Thymus (tissue), 14 donors: ENCODE measurements at places on chromosomes 7 and 10.

DNA sequence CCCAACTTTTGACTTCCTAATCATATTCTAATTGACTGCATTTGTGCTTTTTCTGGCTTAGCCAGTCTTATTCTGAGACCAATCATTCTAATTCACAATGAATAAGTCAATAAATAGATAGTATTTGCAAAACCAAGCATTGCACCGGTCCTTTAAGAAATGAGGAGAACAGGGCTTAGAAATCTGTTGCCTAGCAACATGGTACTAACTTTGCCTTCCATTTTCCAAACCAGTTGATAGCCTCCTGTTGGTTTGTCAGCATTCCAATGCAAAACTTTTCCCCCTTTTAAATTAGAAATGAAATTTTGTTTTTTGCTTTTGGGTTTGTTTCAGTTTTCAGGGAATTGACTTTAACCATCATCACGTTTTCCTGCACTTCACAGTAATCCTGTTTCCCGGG lies 603.5 kb upstream of the NRP1 start:
- H3K4me1 ChIP-seq: no peaks in the 10 kb centered on the region
- no peak for DNase-seq
- no peaks in the 10 kb centered on the region for H3K36me3 ChIP-seq
- no peak overlapping the region for H3K4me3 ChIP-seq

DNA sequence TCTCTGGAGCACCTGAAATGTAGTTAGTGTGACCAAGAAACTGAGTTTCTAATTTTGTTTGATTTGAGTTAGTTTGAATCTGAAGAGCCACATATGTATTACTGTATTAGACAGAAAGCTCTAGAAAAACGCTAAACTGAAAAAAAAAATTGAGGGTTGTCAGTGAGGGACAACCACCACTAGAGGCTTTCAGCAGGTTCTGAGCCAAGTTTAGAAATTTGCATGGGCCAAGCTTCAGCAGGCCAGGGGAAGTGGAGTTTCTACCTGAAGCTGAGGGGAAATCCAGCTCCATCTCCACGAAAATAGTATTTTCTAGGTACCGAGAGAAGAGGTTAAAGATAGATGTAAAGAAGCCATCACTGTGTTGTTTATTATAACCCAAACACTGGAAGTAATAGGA lies 77.9 kb upstream of the PLXNA4 start:
- H3K4me3 ChIP-seq: no peak overlapping the region
- H3K4me1 ChIP-seq: peaks cover 8% of the 10 kb centered on the region
- H3K36me3 ChIP-seq: no peaks in the 10 kb centered on the region
- peak; percentile 22 for DNase-seq
- H3K27me3 ChIP-seq: no peaks in the 10 kb centered on the region
- H3K27ac ChIP-seq: peak overlapping the region; percentile 27

DNA sequence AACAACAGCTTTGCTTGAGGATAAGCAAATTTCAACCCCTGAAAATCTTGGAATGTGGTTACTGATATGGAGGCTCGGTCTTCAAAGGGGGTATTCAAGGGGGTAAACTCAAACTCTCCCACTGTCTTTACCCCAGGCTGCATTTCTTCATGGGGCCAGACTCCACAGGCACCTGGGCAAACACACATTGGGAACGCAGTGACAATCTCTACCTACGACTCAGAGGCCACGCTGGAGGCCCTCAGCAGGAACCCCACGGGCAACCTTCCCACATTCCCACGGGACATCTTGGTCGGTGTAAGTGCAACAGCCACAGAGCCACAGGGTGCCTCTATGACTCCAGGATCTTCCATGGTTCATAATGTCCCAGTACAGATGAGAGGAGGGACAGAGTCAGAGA lies 2.2 kb upstream of the INSIG1 start:
- DNase-seq: no peak
- no peak overlapping the region for H3K27ac ChIP-seq
- H3K4me1 ChIP-seq: peaks cover 19% of the 10 kb centered on the region
- peaks cover 2% of the 10 kb centered on the region for H3K36me3 ChIP-seq

DNA sequence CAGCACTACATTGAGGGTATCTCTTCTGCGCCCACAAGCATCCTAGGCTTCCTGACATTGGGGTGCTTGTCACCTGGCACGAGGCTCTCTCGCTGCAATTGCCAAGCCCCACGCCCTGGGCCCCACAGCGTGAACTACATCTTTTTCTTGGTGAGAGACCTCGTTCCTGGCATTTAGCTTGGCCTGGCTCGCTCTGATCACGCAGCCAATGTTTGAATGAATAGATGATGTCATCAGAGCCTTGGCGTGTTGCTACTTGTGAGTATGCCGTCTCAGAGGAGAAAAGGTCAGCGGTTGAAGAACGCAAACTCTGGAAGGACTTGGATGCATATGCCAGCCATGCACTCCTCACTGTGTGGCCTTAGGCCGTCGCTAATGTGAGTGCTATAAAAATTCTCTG lies 150.2 kb upstream of the AUTS2 start:
- H3K27me3 ChIP-seq: no peaks in the 10 kb centered on the region
- H3K4me3 ChIP-seq: no peak overlapping the region

- no peaks in the 10 kb centered on the region for H3K4me1 ChIP-seq
- H3K4me3 ChIP-seq: no peak overlapping the region
- H3K27ac ChIP-seq: no peak overlapping the region
- DNase-seq: no peak
Measured at GRCh38 chr7:91710881-91711280, 169.6 kb downstream of the MTERF1 start.

DNA sequence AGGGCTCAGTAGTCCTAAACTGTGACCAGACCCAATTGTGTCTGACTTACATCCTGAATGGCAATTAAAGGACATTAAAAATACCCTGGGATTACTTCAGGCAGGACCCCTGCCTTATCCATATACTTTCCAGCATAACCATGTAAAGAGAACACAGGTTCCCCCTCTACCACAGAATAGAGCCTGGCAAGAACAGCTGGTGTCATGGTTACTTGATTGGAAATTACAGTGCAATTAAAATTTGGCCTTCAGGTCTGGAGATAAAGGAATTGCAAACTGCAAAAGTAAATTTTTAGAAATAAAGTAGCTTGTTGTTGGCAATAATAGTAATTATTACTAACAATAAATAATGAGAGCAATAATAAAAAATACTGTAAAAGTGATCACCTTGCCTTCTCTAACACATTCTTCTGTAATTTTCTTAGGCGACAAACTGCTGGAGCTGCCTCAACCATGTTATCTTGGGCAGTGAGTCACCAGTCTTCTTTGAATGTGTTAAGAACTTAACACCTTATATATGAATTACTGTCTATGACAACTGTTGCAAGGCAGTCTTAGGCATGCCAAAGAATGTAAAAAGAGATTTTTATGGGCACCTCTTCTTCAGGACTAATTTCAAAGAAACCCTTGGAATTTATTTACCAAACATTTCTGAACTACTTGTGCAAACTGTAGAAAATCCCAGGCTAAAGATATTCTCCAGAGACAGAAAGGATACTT lies 53.7 kb downstream of the HIBADH start:
- no peak for DNase-seq
- H3K36me3 ChIP-seq: no peaks in the 10 kb centered on the region
- H3K27me3 ChIP-seq: no peaks in the 10 kb centered on the region

- H3K36me3 ChIP-seq: no peaks in the 10 kb centered on the region
- no peak overlapping the region for H3K27ac ChIP-seq
- no peaks in the 10 kb centered on the region for H3K27me3 ChIP-seq
- no peak for DNase-seq
- no peaks in the 10 kb centered on the region for H3K4me1 ChIP-seq
- H3K4me3 ChIP-seq: no peak overlapping the region
Measured at GRCh38 chr10:5229019-5229418, 32.4 kb downstream of the AKR1C4 start.

GRCh38 chr10:4786043-4786839 lies 39.8 kb upstream of the AKR1E2 start:
- DNase-seq: no peak
- no peak overlapping the region for H3K4me3 ChIP-seq
- no peaks in the 10 kb centered on the region for H3K27me3 ChIP-seq
- H3K4me1 ChIP-seq: no peaks in the 10 kb centered on the region

DNA sequence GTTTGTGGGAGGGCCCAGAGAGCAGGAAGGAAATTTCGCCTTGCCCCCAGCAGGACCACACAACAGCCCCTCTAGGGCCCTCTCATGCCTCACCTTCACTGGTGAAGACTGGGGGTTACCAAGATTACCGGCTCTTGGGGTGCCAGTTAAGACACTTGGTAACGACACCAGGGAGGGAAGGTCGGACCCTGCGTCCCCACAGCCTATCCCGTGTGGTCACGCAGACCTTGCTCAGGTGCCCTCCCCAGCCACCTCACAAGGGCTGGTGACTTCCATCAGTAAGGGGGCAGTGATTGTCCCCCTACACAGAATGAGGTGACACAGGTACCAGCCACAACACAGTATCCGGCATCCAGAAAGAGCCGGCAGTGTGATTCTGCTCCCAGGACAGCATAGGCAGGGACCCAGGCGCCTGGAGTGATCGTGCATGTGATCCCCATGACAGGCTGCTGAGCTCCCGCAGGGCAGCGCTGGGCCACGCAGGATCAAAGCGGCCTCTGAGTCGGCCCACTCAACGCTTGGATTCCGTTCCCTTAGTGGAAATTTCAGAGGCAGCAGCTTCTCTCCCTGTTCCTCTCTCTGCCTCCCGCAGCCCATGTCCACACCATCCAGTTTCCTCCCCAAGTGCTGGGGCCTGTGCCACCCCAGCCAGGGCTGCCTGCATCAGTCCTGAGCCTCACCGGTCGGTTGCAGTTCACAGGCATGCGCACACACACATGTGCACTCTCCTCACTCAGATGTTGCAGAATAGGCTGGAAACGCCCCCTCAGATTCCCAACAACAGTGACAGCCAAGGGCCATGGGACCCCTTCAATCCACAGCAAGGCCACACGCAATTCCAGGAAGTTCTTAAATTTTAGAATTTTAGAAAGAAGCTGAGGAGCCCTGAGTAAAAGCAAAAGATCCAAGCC lies 35.8 kb downstream of the CAMK2B start:
- no peaks in the 10 kb centered on the region for H3K27me3 ChIP-seq
- H3K27ac ChIP-seq: no peak overlapping the region
- no peak overlapping the region for H3K4me3 ChIP-seq
- no peak for DNase-seq

GRCh38 chr7:108908456-108908855 lies 338.8 kb downstream of the DNAJB9 start:
- no peak overlapping the region for H3K27ac ChIP-seq
- DNase-seq: no peak
- no peaks in the 10 kb centered on the region for H3K36me3 ChIP-seq
- H3K4me3 ChIP-seq: no peak overlapping the region
- no peaks in the 10 kb centered on the region for H3K4me1 ChIP-seq

GRCh38 chr7:81562581-81562980 lies 207.3 kb downstream of the HGF start:
- no peak overlapping the region for H3K4me3 ChIP-seq
- no peak for DNase-seq
- no peaks in the 10 kb centered on the region for H3K27me3 ChIP-seq
- no peaks in the 10 kb centered on the region for H3K4me1 ChIP-seq

GRCh38 chr10:78627254-78627795 lies 441.4 kb upstream of the ZMIZ1 start:
- no peaks in the 10 kb centered on the region for H3K36me3 ChIP-seq
- H3K27ac ChIP-seq: no peak overlapping the region
- no peaks in the 10 kb centered on the region for H3K4me1 ChIP-seq
- H3K27me3 ChIP-seq: no peaks in the 10 kb centered on the region

DNA sequence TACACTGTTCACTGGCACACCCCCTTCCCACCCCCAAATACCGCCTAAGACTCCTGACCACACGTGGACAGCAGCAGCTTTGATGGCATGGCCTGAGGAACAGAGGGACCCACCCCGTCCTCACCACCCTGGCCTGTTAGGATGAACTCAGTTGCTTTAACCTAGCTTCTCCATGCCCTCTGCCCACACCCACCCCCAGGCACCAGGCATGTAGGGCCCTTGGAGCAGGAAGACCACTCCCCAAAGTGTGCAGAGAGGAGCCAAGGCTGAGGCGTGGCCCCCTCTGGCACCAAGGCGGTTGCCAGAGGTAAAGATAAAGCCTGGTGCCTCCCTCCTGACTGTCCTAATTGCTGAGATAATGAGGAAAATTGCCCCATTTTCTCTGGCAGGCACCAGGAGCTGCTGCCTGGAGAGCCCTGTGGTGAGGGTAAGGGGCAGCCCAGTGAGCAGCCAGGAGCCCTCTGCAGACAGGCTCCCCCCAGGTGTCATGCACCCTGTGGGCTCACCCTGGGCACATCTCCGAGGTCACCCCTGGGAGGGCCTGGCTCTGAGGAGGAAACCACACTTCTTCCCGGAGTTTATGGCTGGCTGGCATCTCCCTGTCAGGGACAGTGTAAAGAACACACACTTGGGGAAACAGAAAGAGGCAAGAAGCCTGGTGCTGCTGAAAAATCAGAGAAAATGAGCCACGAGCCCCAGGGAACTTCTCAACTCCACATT lies 47.7 kb downstream of the LRRC20 start:
- no peak for DNase-seq
- peaks cover 3% of the 10 kb centered on the region for H3K4me1 ChIP-seq
- H3K4me3 ChIP-seq: no peak overlapping the region
- H3K27ac ChIP-seq: no peak overlapping the region

DNA sequence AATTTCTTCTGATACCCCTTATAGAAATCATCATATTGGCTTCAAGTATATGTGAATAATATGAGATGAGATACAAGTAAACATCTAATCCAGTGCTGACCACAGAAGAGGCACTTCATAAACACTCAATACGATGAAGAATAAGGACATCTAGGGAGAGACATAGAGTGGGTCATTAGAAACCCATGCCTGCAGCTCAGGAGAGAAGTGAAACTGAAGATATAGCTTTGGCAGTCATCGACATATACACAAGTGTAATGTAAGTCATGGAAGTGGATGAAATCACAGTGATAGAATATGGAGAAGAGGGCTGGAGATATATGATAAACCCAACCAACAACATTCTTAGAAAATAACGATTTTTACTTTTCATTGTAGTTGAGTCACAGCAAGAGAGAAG lies 665.0 kb downstream of the PARD3 start:
- no peak overlapping the region for H3K27ac ChIP-seq
- no peaks in the 10 kb centered on the region for H3K27me3 ChIP-seq
- no peaks in the 10 kb centered on the region for H3K4me1 ChIP-seq
- no peaks in the 10 kb centered on the region for H3K36me3 ChIP-seq
- H3K4me3 ChIP-seq: no peak overlapping the region
- no peak for DNase-seq

DNA sequence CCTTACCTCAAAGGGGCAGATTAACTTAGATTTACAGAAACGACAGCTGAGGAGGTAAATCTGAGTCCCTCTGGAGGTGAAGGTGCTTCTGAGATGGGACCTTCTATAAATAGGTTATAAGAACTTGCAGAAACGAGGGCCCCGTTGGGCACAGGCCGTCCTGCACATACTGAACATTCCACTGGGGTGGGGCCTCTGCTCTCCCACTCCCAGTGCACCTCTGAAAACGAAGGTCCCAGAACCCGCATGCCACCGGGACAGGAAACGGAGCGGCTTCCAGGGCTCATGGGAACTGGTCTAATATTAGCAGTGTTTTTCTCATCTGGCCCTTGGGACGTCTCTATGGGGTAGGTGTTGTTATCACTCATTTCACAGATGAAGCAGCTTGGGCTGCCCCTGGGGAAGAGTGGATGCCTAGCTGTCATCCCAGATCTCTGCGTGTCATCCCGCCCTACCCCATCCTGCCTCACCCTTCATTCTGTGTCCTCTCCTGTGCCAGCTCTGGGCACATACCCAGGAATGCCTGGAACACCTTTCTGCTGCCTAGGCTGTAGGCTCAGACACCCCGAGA lies 19.6 kb downstream of the C10orf62 start:
- no peak for DNase-seq
- H3K36me3 ChIP-seq: no peaks in the 10 kb centered on the region
- H3K27me3 ChIP-seq: no peaks in the 10 kb centered on the region

- no peaks in the 10 kb centered on the region for H3K27me3 ChIP-seq
- peak overlapping the region; percentile 13 for H3K27ac ChIP-seq
- peak; percentile 3 for DNase-seq
- peak overlapping the region; percentile 33 for H3K4me3 ChIP-seq
- no peaks in the 10 kb centered on the region for H3K36me3 ChIP-seq
Measured at GRCh38 chr7:113087071-113087998, 708 bp upstream of the GPR85 start.
